ENCODE measurements at places on chromosomes 2 and 18. TPM values are rescaled to one million over a fixed set of nuclear protein-coding genes. Genes with fewer than 3 reads are reported as not detected.

GRCh38 chr2:222492683-222493082, 68.3 kb downstream of the SGPP2 start:
- no peak overlapping the region for H3K27ac ChIP-seq
- H3K4me3 ChIP-seq, result no peak overlapping the region
- no peaks in the 10 kb centered on the region for H3K27me3 ChIP-seq
- no peaks in the 10 kb centered on the region for H3K4me1 ChIP-seq

DNA sequence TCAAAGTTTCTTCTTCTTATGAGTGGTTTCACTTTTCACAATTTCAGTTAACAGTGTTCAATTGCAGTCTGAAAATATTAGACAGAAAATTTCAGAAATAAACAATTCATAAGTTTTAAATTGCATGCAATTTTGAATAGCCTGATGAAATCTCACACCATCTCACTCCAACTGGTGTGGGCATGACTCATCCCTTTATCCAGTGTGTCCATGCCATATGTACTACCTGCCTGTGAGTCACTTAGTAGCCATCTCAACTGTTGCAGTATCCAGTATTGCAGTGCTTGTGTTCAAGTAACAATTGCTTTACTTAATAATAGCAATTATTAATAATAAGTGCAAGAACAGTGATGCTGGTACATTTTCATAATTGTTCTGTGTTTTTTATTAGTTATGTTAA, 1202.5 kb downstream of the DSC3 start:
- no peak overlapping the region for H3K4me3 ChIP-seq
- H3K36me3 ChIP-seq, result no peaks in the 10 kb centered on the region
- no peak overlapping the region for H3K27ac ChIP-seq
- no peaks in the 10 kb centered on the region for H3K27me3 ChIP-seq
- no peak for DNase-seq
- H3K4me1 ChIP-seq, result no peaks in the 10 kb centered on the region

- no peak for DNase-seq
- no peak overlapping the region for H3K4me3 ChIP-seq
- H3K27me3 ChIP-seq, result no peaks in the 10 kb centered on the region
- H3K36me3 ChIP-seq, result no peaks in the 10 kb centered on the region
- H3K4me1 ChIP-seq, result no peaks in the 10 kb centered on the region
Observed at GRCh38 chr18:34086370-34086769, 138.3 kb downstream of the NOL4 start.

DNA sequence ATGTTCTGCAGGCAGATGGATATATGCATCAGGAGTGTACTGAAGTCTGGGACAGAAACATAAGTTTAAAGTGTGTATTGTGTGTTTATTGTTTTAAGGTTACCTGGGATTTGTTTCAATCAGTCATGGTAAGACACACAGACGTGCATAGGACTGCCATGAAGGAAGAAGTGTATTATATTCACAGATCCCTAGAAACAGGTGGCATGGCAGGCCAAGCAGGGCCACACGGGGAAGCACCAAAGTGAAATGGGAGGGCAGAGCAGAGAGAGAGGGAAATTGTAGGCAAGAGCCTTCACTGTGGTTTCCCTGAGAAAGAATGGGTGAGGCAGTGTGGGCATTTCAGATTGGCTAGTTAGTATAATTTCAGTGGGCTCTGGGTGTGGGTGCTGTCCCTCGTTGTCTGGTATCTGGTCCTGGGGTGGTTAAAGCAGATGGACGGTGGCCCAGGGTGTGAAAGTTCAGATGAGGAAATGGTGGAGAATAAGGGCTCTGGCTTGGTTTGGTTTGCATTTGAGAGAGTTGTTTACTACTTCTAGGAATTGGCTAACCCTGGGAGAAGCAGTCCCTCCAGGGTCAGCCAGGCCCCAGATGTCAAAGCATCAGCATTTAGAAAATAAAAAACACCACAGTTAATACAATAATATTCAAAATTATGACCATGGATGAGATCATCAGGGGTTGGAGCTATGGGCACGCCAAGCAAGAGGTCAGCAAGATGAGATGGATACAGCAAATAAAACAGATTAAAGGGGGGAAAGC, 160.0 kb downstream of the LRRC30 start:
- H3K4me1 ChIP-seq, result no peaks in the 10 kb centered on the region
- no peaks in the 10 kb centered on the region for H3K27me3 ChIP-seq
- H3K27ac ChIP-seq, result no peak overlapping the region
- DNase-seq, result no peak
- H3K4me3 ChIP-seq, result no peak overlapping the region

DNA sequence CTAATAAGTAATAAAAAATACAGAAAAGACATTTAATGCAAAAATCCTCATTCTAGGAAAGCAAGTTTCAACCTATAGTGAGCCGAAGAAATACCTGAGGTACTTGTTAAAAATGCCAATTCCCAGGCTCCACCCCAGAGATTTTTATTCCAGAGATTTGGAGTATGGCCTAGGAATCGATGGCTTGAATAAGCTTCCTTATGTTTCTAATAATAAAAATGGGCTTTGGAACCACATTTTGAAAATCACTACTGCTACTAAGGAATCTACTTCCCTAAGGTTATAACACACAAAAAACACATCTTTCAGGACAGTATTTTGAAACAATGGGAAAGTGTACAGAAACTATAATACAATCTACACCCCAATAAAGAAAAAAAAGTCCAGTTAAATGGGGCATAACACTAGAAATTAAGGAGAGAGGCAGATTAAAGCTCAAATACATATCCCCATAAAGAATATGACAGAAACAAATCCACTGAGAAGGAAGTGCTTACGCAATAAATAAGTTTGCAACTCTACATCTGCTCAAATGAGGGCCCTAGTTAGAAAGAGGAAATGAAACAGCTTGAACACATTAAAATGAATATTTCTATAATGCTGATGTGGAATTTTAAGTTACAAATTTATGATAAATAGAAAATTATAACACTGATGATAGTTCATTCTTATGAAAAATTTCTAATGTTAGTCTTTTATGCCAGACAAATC, 103.7 kb downstream of the EPB41L3 start:
- H3K27ac ChIP-seq, result no peak overlapping the region
- no peak overlapping the region for H3K4me3 ChIP-seq
- H3K27me3 ChIP-seq, result no peaks in the 10 kb centered on the region
- H3K36me3 ChIP-seq, result no peaks in the 10 kb centered on the region
- no peak for DNase-seq
- H3K4me1 ChIP-seq, result no peaks in the 10 kb centered on the region

- H3K27me3 ChIP-seq, result no peaks in the 10 kb centered on the region
- H3K4me3 ChIP-seq, result no peak overlapping the region
- DNase-seq, result no peak
- no peaks in the 10 kb centered on the region for H3K36me3 ChIP-seq
- no peaks in the 10 kb centered on the region for H3K4me1 ChIP-seq
- no peak overlapping the region for H3K27ac ChIP-seq
Observed at GRCh38 chr2:8926356-8926755, 77.1 kb downstream of the MBOAT2 start.

GRCh38 chr2:6828299-6828584, 37.5 kb downstream of the CMPK2 start:
- no peaks in the 10 kb centered on the region for H3K36me3 ChIP-seq
- no peak overlapping the region for H3K27ac ChIP-seq

GRCh38 chr2:134621939-134622705, 96.7 kb downstream of the TMEM163 start:
- H3K4me3 ChIP-seq, result no peak overlapping the region
- no peak for DNase-seq
- H3K36me3 ChIP-seq, result no peaks in the 10 kb centered on the region
- H3K4me1 ChIP-seq, result no peaks in the 10 kb centered on the region

- DNase-seq, result no peak
- no peak overlapping the region for H3K4me3 ChIP-seq
- H3K4me1 ChIP-seq, result no peaks in the 10 kb centered on the region
- no peak overlapping the region for H3K27ac ChIP-seq
Observed at GRCh38 chr2:144217853-144218633, 301.9 kb downstream of the ZEB2 start.

DNA sequence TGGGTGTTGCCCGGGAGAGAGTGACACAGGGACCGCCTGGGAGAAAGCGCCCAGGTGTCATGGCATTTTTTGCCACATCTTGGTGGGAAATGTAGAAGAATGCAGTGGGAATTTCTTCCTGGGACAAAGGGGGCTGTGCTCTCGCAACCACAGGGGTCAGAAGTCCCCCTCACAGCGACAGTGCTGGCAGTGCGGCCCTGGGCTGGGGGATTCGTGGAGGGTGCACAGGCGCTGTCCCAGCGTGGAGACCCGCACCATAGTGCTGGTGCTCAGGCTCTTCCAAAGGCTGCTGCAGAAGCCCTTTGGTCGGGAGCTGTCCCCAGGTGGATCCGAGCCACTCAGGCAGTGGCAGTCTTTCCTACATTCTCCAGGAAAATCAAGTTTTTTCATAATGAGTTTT, 128.8 kb upstream of the SOX11 start:
- H3K4me1 ChIP-seq, result no peaks in the 10 kb centered on the region
- no peak overlapping the region for H3K4me3 ChIP-seq
- no peak for DNase-seq
- no peak overlapping the region for H3K27ac ChIP-seq
- H3K36me3 ChIP-seq, result no peaks in the 10 kb centered on the region
- no peaks in the 10 kb centered on the region for H3K27me3 ChIP-seq

GRCh38 chr2:73911548-73912208, 15.0 kb upstream of the DGUOK start:
- no peak for DNase-seq
- H3K27me3 ChIP-seq, result no peaks in the 10 kb centered on the region
- no peak overlapping the region for H3K4me3 ChIP-seq
- no peaks in the 10 kb centered on the region for H3K36me3 ChIP-seq
- no peak overlapping the region for H3K27ac ChIP-seq

GRCh38 chr2:228321015-228321414, 139.5 kb upstream of the SPHKAP start:
- H3K4me3 ChIP-seq, result no peak overlapping the region
- H3K27me3 ChIP-seq, result no peaks in the 10 kb centered on the region
- H3K4me1 ChIP-seq, result peaks cover 18% of the 10 kb centered on the region
- H3K27ac ChIP-seq, result no peak overlapping the region

DNA sequence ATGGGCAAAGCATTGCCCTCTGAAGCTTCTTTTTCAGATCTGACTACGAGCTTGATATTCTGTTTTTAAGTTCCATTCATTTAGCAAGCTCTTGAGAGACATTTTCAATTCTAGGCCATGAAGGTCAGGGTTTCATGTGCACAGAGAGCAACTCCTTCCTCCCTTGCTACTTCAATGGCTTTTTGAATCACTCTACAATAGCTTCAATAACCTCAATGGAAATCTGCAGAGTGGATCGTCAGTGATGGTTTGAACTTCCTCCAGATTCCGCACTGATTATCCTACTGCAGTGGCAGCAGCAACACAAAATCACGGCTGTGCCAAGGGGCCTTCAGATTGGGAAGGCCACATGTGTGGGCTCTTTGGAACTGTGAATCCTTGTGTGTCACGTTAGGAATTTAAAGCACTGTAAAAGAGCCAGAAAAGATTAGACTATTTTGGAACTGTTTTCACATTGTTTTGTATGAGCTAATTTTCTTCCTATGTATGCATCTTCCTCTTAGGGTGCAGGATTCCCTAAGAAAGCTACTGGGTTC, 88.4 kb upstream of the MGAT4A start:
- DNase-seq, result no peak
- H3K36me3 ChIP-seq, result no peaks in the 10 kb centered on the region
- no peaks in the 10 kb centered on the region for H3K27me3 ChIP-seq
- H3K27ac ChIP-seq, result peak overlapping the region; percentile 97

GRCh38 chr2:69436596-69436937, 668 bp downstream of the NFU1 start:
- no peaks in the 10 kb centered on the region for H3K27me3 ChIP-seq
- peaks cover 12% of the 10 kb centered on the region for H3K4me1 ChIP-seq
- peaks cover 8% of the 10 kb centered on the region for H3K36me3 ChIP-seq
- peak overlapping the region; percentile 97 for H3K27ac ChIP-seq
- DNase-seq, result no peak
- H3K4me3 ChIP-seq, result peak overlapping the region; percentile 82

GRCh38 chr2:142188562-142188961, 57.7 kb upstream of the LRP1B start:
- H3K36me3 ChIP-seq, result no peaks in the 10 kb centered on the region
- no peak overlapping the region for H3K27ac ChIP-seq
- no peak overlapping the region for H3K4me3 ChIP-seq
- no peaks in the 10 kb centered on the region for H3K27me3 ChIP-seq

GRCh38 chr2:102021779-102022178, 30.0 kb downstream of the IL1R2 start:
- no peak for DNase-seq
- H3K27me3 ChIP-seq, result no peaks in the 10 kb centered on the region
- peaks cover 30% of the 10 kb centered on the region for H3K4me1 ChIP-seq
- no peaks in the 10 kb centered on the region for H3K36me3 ChIP-seq
- H3K27ac ChIP-seq, result no peak overlapping the region

- no peaks in the 10 kb centered on the region for H3K4me1 ChIP-seq
- H3K36me3 ChIP-seq, result no peaks in the 10 kb centered on the region
- H3K27me3 ChIP-seq, result no peaks in the 10 kb centered on the region
- DNase-seq, result no peak
- no peak overlapping the region for H3K27ac ChIP-seq
- H3K4me3 ChIP-seq, result no peak overlapping the region
Observed at GRCh38 chr2:158776231-158776630, 18.9 kb upstream of the DAPL1 start.

GRCh38 chr2:234887195-234887594, 64.6 kb upstream of the SH3BP4 start:
- H3K36me3 ChIP-seq, result no peaks in the 10 kb centered on the region
- H3K4me1 ChIP-seq, result no peaks in the 10 kb centered on the region
- no peak overlapping the region for H3K4me3 ChIP-seq
- H3K27me3 ChIP-seq, result no peaks in the 10 kb centered on the region
- H3K27ac ChIP-seq, result no peak overlapping the region

DNA sequence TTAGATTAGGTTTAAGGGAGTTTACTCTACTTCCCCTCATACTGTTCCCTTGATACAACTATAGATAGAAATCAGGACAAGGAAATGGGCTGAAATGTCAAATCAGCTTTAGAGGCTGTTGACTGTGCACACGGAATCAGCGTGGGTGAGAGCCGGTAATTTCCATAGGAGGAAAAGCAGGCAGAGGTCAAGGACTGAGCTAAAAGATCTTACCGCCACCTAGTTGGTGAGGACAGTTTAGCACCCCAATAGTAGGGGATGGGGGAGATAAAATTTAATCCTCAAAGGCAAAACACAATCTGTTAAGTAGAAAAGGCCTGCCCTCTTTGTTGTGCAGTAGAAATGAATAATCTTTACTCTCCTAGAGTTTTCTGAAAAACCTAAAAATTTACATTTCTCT, 1154.5 kb upstream of the CHAC2 start:
- H3K27me3 ChIP-seq, result no peaks in the 10 kb centered on the region
- DNase-seq, result no peak
- no peaks in the 10 kb centered on the region for H3K36me3 ChIP-seq
- no peaks in the 10 kb centered on the region for H3K4me1 ChIP-seq

DNA sequence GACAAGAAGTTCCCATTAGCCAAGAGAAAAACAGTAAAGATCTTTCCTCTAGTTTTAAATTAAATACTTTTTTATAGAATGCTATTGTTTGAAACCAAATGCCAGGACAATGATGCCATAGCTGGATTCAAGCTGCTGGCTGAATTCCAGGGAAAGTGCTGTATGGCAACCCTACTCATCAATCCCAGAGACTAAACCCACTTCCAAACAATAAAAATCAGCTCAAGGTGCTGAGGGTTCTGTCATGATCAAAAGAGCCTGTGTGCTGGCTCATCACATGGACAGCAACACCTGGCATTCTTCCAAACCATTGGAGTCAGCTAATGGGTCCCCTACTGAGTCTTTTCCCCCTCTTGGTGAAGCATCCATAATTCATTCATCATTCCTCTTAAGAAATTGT, 53.7 kb upstream of the PARD3B start:
- H3K4me3 ChIP-seq, result no peak overlapping the region
- no peaks in the 10 kb centered on the region for H3K27me3 ChIP-seq
- H3K27ac ChIP-seq, result no peak overlapping the region
- DNase-seq, result no peak
- H3K4me1 ChIP-seq, result no peaks in the 10 kb centered on the region

Gene CFC1
- total RNA-seq, result not detected

Gene ANKRD30B
- not detected for total RNA-seq

Gene ASXL3
- total RNA-seq, result 2.5 TPM

Gene SLC8A1
- 1,172 TPM for total RNA-seq

Gene CHRND
- not detected for total RNA-seq

Gene FAHD2B
- 37.6 TPM for total RNA-seq

Gene SP140L
- 3.9 TPM for total RNA-seq

Gene G6PC2
- total RNA-seq, result not detected
